ENCODE measurements at places on chromosomes 3 and 15.

- H3K27ac ChIP-seq = no peak overlapping the region
- no peak overlapping the region for H3K4me3 ChIP-seq
- no peaks in the 10 kb centered on the region for H3K27me3 ChIP-seq
- DNase-seq = no peak
- peaks cover 52% of the 10 kb centered on the region for H3K4me1 ChIP-seq
These were observed 11.9 kb downstream of the ANXA2 start for GRCh38 chr15:60385620-60386552.

DNA sequence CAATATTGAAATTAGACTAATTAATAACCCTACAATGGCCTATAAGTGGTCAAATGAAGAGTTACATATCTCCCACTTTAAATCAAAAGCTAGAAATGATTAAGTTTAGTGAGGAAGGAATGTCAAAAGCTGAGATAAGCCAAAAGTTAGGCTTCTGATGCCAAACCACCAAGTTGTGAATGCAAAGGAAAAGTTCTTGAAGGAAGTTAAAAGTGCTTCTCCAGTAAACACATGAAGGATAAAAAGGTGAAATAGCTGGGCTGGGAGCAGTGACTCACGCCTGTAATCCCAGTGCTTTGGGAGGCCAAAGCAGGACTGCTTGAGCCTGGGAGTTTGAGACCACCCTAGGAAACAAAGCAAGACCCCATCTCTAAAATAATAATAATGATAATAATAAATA lies 46.9 kb upstream of the DCUN1D1 start:
- no peaks in the 10 kb centered on the region for H3K4me1 ChIP-seq
- H3K4me3 ChIP-seq = no peak overlapping the region
- H3K27me3 ChIP-seq = no peaks in the 10 kb centered on the region

DNA sequence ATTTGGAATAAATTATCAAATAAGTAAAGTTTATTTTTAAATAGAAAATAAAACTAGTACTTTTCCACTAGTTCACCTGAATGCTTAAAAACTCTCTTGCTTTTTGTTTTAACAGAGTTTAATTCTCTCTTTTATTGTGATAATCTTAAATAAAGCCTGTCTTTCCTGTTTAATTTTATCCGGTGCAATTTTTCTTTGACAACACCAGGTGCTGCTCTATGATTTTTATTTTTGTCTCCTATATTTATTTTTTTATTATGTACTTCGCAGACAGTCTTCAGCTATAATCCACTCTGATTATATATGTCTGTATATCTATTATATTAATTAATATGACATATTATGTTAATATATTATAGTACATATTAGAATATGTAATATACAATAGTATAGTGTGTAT lies 1293.0 kb upstream of the EPHA6 start:
- no peak overlapping the region for H3K27ac ChIP-seq
- no peaks in the 10 kb centered on the region for H3K36me3 ChIP-seq
- DNase-seq = no peak
- H3K4me1 ChIP-seq = no peaks in the 10 kb centered on the region
- no peak overlapping the region for H3K4me3 ChIP-seq

- H3K27me3 ChIP-seq = no peaks in the 10 kb centered on the region
- H3K27ac ChIP-seq = no peak overlapping the region
- peaks cover 14% of the 10 kb centered on the region for H3K36me3 ChIP-seq
- DNase-seq = no peak
- no peaks in the 10 kb centered on the region for H3K4me1 ChIP-seq
These were observed 15.9 kb upstream of the ACAD9 start for GRCh38 chr3:128863560-128863959.

- H3K4me3 ChIP-seq = no peak overlapping the region
- no peaks in the 10 kb centered on the region for H3K27me3 ChIP-seq
- no peak overlapping the region for H3K27ac ChIP-seq
- H3K4me1 ChIP-seq = no peaks in the 10 kb centered on the region
These were observed 1246.5 kb downstream of the OTOL1 start for GRCh38 chr3:162743091-162743490.

- H3K27me3 ChIP-seq = no peaks in the 10 kb centered on the region
- H3K27ac ChIP-seq = no peak overlapping the region
- no peaks in the 10 kb centered on the region for H3K36me3 ChIP-seq
- H3K4me1 ChIP-seq = no peaks in the 10 kb centered on the region
These were observed 18.0 kb downstream of the TMEM44 start for GRCh38 chr3:194615226-194615625.

GRCh38 chr3:30477149-30477921 lies 129.1 kb upstream of the TGFBR2 start:
- H3K36me3 ChIP-seq = no peaks in the 10 kb centered on the region
- H3K27me3 ChIP-seq = peaks cover 5% of the 10 kb centered on the region
- H3K4me3 ChIP-seq = no peak overlapping the region
- no peak for DNase-seq
- H3K27ac ChIP-seq = no peak overlapping the region

DNA sequence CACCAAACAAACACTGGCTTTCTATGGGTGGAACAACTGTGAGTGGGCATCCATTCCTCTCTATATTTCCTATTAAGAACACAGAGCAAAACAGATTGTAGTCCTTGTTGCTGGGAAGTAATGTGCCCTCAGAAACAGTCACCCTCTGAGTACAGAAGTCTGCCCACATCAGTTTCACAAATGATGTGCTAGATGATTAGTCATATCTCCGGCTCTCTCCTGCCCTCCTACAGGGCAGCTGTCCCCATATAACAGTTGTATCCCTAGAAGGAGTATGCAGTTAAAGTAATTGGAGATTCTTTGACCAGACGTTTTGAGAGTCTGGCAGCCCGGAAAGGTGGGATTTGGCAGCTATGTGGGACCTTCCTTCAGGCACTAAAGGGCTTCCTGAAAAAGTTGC lies 159.9 kb downstream of the APBA2 start:
- peaks cover 2% of the 10 kb centered on the region for H3K27me3 ChIP-seq
- peak overlapping the region; percentile 71 for H3K27ac ChIP-seq
- H3K36me3 ChIP-seq = no peaks in the 10 kb centered on the region

All from immature natural killer cell (primary cell).